ENCODE measurements at places on chromosomes 5 and 9.

- DNase-seq: no peak
Observed at GRCh38 chr9:121628401-121628800, 23.0 kb upstream of the DAB2IP start.

DNA sequence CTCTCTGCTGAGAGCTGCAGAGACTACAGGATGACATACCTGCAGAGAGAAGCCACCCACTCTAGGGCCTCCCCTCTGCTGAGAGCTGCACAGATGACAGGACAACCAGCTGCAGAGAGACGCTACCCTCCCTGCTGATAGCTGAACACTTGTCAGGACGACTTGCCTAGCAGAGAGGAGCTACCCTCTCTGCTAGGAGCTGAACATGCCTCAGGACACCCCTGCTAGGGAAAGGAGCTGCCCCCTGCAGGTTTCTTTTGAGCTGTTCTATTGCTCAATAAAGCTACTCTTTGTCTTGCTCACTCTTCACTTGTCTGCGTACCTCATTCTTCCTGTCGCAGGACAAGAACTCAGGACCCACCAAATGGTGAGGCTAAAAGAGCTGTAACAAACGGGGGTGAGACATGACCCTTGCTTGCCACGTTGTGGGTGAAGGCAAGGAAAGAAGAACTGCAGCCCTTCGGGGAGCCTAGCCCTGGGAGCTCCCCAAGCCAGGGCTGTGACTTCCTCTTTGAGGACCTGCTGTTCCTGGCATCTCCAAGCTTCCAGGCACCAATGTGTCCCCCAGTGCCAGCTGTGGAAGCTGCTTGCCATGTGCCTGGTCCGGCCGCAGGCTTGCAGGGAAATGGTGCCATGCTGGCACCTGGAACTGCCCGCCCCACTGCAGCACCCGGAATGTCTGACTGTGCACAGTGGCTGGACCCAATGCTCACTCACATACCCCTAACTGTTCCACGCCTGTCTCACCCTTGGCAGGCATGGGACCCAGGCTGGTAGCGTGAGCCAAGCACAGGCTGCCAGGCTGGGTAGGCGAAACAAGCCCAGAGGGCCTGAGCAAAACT is 5.1 kb upstream of the TESK1 start:
- DNase-seq: no peak

DNA sequence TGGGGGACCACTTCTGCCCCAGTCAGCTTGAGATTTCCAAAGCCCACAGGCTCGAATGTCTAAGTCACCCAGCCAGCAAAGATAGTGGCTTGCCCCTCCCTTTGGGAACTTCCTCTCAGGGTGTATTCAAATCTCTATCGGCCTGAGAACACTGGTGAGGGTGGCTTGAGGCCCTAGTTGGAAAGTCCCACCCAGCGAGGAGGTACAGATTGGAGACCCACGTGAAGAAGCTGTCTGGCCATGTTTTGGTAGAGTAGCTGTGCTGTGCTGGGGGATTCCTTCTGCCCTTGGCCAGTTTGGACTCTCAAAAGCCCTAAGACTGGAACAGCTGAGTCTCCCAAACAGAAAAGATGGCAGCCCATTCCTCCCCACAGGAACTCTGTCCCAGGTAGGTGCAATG is 172.7 kb upstream of the RIOK2 start:
- no peak for DNase-seq

GRCh38 chr9:91884153-91884552 is 65.9 kb downstream of the ROR2 start:
- no peak for DNase-seq

DNA sequence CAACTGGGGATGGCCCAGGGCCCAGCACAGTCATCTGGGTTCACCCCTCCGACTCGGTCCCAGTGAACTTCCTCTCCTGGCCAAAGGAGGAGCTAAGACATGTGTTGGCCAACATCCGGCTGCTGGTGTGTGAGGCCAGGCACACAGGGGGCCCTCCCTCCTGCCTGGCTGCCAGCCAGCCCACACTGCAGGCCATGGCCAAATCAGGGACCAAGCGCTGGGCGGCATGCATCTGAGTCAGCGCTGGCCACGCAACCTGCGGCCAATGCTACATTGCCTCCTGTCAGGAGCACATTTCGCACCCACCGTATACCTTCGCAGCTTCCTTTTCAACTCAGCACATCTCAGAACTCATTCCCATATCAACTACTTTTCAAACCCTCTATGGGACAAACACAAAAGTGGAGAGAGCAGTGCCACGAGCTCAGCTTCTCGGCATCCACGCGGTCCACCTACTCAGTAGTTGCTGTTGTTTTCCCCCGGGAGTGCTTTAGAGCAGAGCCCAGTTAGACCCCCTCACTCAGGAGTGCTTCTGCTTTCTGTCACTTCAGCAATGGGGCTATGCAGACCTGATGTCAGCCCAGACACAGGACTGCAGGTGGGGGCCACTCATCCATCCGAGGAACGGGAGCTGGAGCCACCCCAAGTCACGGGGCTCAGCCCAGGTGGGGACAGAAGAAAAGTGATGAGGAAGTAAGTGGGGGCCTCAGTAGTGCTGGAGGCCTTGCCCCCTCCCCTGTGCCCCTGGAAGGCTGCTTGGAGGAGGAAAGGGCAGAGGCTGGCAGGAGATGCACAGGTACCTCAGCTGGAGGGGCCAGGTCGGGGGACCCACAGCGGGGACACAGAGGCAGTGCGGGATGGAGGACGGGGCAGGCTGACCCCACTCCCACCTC is 13.9 kb downstream of the NINJ1 start:
- DNase-seq: peak; percentile 61

GRCh38 chr5:148858547-148858946 is 32.1 kb downstream of the ADRB2 start:
- no peak for DNase-seq

- no peak for DNase-seq
Observed at GRCh38 chr5:158117467-158118160, 258.7 kb upstream of the CLINT1 start.

- no peak for DNase-seq
Observed at GRCh38 chr5:137718611-137719010, 17.3 kb downstream of the KLHL3 start.

- DNase-seq: no peak
Observed at GRCh38 chr9:122941582-122942234, 888 bp downstream of the RABGAP1 start.

- DNase-seq: no peak
Observed at GRCh38 chr9:111056538-111056937, 18.3 kb upstream of the LPAR1 start.

GRCh38 chr5:112933105-112933504 is 11.1 kb upstream of the REEP5 start:
- no peak for DNase-seq

DNA sequence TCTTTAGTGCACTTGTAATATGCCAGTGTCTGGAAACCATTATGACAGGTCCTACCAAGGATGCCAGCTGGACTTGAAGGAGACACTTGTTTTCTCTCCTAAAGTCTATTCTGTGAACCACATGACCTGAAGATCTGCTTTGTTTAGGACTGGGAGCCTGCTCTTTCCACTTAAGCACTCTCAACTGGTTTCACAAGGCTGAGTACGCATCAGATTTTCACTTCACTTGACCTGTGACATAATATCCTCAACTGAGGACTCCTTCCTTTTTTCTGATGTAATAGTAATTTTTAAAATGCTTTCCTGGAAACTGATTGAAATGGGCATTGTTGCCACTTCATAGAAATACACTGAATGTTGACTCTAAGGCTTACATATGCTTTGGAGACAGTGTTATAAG is 52.2 kb downstream of the PDE8B start:
- DNase-seq: no peak

GRCh38 chr9:96450613-96451528 is 902 bp downstream of the HABP4 start:
- peak; percentile 52 for DNase-seq

- DNase-seq: no peak
Observed at GRCh38 chr5:139185589-139185988, 12.6 kb downstream of the SIL1 start.

GRCh38 chr9:94899464-94900221 is 173.1 kb downstream of the AOPEP start:
- DNase-seq: no peak

GRCh38 chr5:125595095-125595494 is 828.1 kb upstream of the GRAMD2B start:
- DNase-seq: no peak

DNA sequence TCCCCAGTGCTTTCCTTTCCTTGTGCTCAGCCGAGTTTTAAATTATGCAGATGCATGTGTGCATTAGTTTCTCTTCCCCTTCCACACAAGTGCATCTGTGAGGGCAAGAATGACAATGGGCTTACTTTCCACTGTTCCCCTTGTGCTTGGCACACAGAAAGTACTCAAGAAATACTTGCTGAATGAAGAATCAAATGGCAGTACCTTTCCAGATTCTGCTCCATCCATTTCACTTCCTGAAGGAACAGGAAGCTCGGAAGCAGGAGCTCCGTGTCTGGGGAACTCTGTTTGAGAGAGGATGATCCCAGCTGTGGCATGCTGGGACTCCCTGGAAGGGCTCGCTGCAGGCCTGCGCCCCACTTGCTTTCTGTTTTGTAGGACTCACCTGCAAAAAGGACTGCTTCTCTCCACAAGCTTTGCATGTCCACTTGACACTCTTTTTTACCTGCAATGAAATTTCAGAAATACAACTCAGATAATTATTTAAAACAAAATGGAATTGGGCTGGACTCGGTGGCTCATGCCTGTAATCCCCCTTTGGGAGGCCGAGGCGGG is 5.5 kb downstream of the MRNIP start:
- no peak for DNase-seq

DNA sequence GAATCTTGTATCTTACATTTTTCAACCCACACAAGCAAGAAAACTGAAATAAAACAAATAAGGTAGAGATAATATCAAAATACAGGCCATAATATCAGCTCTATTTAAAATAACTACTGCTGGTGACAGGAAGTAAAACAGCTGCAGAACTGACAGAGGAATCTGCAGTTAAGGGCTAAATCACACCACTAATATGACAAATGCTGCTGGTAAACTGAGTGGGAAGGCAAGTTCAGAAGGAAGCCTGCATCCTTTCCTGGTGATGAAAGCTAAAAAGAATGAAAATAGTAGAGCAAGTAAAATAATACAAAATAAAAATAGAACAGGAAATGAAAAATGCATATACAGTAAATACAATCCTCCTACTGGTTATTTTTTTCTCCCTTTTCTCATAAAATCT is 1293.7 kb upstream of the C9orf72 start:
- no peak for DNase-seq

- DNase-seq: no peak
Observed at GRCh38 chr5:134568761-134569695, 43.6 kb downstream of the JADE2 start.

- DNase-seq: no peak
Observed at GRCh38 chr5:143164557-143164956, 238.9 kb downstream of the NR3C1 start.

DNA sequence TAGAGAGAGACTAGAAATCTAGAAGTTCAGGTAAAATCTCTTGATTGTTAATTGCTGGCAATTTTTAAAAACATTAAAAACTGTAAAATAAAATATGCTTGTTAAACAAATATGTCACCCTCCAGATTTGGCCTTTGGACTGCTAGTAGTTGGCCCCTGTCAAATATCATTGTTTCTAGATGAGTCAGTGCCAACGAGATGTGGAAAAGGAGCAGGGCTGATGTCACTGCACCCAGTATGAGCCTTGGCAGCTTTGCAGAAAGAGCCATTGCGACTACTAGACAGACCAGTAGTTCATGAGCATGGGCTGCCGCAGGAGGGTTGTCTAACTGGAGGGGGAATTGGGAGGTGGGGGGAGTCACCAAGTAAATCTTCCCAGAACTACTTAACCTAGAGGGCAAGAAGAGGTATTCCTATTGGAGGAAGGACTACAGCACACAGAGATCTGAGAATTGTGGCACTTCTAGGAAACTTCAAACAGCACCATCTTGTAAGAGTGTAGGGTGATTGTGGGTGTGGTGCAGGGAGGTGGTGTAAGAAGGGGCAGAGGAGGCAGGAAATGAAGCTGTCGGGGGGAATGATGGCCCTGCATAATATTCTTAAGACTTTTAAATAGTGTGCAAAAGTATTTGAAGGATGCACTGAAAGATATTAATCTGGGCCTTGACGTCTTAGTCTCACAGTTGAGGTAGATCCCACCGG is 7.1 kb upstream of the DOCK2 start:
- DNase-seq: no peak

- no peak for DNase-seq
Observed at GRCh38 chr9:117050007-117050406, 362.9 kb downstream of the TRIM32 start.

GRCh38 chr5:150490754-150491153 is 17.2 kb upstream of the NDST1 start:
- DNase-seq: no peak

GRCh38 chr5:3605298-3606010 is 9.8 kb downstream of the IRX1 start:
- no peak for DNase-seq

DNA sequence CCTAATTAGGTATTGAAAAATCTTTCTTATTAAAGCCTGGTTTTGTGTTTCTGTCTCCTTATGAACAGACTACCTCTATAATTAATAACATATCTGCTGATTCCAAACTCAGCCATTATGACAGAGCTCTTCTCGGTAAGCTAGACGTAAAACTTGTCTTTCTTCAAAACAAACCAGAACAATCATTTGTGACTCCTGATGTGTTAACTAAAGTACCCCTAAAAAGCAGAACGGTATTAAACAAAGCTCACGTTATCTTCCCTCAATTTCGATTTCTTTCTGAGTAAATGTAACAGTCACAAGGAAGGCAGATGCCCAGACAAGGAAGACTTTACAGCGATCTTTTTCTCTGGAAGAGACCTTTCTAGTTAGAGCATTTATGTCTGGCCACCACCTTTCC is 1.8 kb downstream of the SEMA5A start:
- DNase-seq: no peak

DNA sequence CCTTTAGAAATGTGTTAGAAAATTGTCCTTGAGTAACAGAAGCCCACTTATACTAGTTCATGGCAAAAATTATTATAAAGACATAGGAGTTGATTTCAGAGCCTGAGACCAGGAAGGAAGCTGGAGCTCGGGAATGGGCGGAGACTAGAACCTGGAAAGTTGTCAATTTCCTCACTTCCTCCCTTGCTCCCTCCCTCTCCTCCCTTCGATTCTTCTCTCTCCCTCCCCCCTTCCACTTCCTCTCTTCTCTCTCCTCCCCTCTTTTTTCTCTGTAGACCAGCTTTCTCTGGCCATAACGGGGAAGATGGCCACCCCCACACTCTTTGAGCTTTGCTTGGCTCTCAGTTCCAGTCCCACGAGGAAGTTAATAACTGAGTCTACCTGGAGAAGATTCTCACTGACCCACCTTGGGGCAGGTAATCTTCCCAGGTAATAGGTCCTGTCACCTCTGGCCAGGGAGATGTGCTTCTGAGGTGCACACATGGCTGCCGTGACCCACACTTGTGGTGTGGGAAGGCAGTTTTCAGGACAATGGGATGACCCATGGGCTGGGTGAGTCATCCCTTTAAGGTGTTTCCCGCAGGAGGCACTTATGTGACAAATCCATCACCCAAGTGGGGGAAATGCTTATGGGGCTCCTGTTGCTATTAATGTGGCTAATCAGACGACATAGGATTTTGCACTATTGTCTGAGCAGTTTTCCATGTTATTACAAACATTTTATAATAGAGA is 78.7 kb downstream of the HSPA4 start:
- DNase-seq: no peak

DNA sequence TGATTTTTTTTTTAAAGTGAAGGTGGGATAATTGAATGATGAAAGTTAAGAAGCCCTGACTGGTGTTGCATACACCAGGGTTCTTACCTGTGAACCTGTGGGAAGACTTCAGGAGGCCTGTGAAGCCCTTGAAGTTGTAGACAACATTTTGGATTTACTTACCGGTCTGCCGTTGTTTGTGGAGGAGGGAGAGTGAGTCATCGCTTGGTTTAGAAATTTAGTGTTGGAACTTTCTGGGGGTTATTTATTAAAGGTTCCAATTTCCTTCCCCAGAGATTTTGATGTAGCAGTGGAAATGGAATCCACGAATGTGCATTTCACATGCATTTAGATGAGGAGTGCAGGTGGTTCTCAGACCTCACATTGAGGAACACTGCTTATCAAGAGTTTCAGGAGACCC is 49.6 kb downstream of the ARHGAP26 start:
- DNase-seq: no peak
